Endothelial cell of umbilical vein (primary cell): ENCODE measurements at places on chromosomes 12 and 14. TPM values are rescaled to one million over a fixed set of nuclear protein-coding genes. Genes with fewer than 3 reads are reported as not detected.

Gene SLC7A7
- 18.5 and 22.5 TPM in 2 replicates for total RNA-seq

Gene GALNT9
- total RNA-seq: 0.73 TPM in 1 of 2 replicates, not detected in the other

Gene CMTM5
- not detected in 2 replicates for total RNA-seq

Gene FKBP4
- 74.1 and 85.6 TPM in 2 replicates for total RNA-seq

Gene B4GALNT3
- total RNA-seq: not detected in 2 replicates

Gene ETNK1
- total RNA-seq: 63.8 and 68.4 TPM in 2 replicates

Gene SLC39A9
- total RNA-seq: 52.1 and 55.2 TPM in 2 replicates

Gene MGP
- 284 and 398 TPM in 2 replicates for total RNA-seq

Gene ANHX
- total RNA-seq: not detected in 2 replicates

Gene PRB2
- not detected in 2 replicates for total RNA-seq

Gene TMEM121
- total RNA-seq: 4.8 and 5.3 TPM in 2 replicates

Gene DACT1
- total RNA-seq: 0.27 and 0.37 TPM in 2 replicates

Gene DCAF11
- 32.1 and 38.5 TPM in 2 replicates for total RNA-seq

Gene RPGRIP1
- not detected in 2 replicates for total RNA-seq

Gene TAS2R42
- total RNA-seq: not detected in 2 replicates
